ENCODE measurements at places on chromosomes 3 and 15. TPM values are rescaled to one million over a fixed set of nuclear protein-coding genes. Genes with fewer than 3 reads are reported as not detected.

ITIH1 gene
- not detected for total RNA-seq

SLC6A20 gene
- not detected for total RNA-seq

INKA1 gene
- 2.8 TPM for total RNA-seq

FBXO45 gene
- total RNA-seq = 10.6 TPM

CDCP1 gene
- total RNA-seq = 1.2 TPM

LRRC31 gene
- total RNA-seq = not detected

CNTN3 gene
- total RNA-seq = 0.13 TPM

ERICH6 gene
- not detected for total RNA-seq

TMEM207 gene
- total RNA-seq = not detected

TIMP4 gene
- total RNA-seq = 12.2 TPM

TERC gene
- total RNA-seq = 119 TPM

SAXO2 gene
- 1.9 TPM for total RNA-seq

CHL1 gene
- total RNA-seq = not detected

GATA2 gene
- 2.7 TPM for total RNA-seq

ZMAT3 gene
- total RNA-seq = 48.5 TPM

NEK10 gene
- total RNA-seq = 50.3 TPM

GOLGA8M gene
- 1.0 TPM for total RNA-seq

ETV5 gene
- total RNA-seq = 22.9 TPM

NOX5 gene
- 0.26 TPM for total RNA-seq

SUCNR1 gene
- total RNA-seq = under 0.01 TPM

PGBD4 gene
- total RNA-seq = 2.1 TPM

GOLGA6B gene
- total RNA-seq = not detected

ALPK3 gene
- 2.8 TPM for total RNA-seq

GOLGA8T gene
- total RNA-seq = not detected

TMEM158 gene
- 0.65 TPM for total RNA-seq

MYZAP gene
- total RNA-seq = 0.65 TPM

SERPINI2 gene
- total RNA-seq = not detected

ANKUB1 gene
- total RNA-seq = not detected

ARGFX gene
- total RNA-seq = not detected

HCLS1 gene
- 4.0 TPM for total RNA-seq

CCDC191 gene
- total RNA-seq = 5.0 TPM
